Epithelial cell of esophagus (primary cell): ENCODE measurements at places on chromosomes 1 and 21.

DNA sequence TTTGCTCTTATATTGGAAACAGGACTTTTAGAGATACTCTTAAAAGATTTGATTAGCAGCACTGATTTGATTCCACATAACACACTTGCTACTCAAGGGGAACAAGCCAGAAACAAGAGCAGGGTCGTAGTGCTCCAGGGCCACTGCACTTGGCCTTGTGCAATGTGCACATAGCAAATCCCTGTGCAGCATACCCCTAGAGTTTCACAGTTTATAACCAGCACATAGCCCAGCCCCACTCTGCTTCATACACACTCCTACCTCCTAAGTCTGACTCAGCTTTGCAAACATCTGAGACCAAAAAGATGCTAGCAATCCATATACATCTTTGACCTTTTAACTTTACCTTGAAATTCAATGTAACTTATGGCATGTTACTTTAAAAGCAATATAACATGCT is 157.6 kb downstream of the VAV3 start:
- DNase-seq, result no peak

- DNase-seq, result no peak
Observed at GRCh38 chr1:172398193-172398592, 22.3 kb upstream of the C1orf105 start.

GRCh38 chr1:228687587-228687986 is 47.7 kb upstream of the RHOU start:
- no peak for DNase-seq

DNA sequence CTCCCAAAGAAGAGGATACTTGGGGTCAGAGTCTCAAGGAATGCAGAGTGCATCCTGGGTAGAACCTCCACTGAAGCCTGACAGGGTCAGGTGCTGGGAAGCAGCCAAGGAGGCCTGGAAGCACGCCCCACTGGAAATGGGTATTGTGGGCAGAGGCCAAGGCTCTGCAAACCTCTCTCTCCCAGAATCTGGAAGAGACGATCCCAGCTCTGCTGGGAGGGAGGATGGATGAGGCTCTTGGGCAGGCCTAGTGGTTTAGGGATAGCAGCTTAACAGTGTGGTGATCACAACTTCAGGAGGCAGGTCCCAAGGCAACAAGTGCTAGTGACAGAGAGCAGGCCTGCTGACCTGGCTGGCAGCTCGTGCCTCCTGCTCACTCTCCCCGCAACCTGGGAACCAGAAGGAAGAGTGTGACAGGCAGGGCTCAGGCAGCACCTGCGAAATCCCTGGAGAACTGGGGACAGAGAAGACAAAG is 641.0 kb downstream of the PLPP3 start:
- no peak for DNase-seq

DNA sequence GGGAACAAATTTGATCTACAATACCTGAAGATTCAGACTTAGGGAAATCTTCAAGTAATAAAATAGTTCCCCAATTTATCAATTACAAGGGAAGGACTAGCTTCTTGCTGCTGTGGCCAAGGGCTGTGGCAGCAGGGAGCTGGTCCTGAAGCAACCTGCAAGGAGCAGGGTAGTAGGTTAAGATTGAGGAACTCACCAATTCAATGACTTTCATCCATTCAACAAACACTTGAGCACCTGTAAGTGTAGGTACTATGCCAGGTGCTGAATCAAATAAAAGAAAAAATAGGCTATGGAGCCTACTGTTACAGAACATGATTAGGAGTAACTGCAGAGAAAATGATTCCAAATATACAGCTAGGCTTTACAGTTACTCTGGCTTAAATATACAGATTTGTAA is 64.2 kb upstream of the RBM34 start:
- DNase-seq, result no peak

DNA sequence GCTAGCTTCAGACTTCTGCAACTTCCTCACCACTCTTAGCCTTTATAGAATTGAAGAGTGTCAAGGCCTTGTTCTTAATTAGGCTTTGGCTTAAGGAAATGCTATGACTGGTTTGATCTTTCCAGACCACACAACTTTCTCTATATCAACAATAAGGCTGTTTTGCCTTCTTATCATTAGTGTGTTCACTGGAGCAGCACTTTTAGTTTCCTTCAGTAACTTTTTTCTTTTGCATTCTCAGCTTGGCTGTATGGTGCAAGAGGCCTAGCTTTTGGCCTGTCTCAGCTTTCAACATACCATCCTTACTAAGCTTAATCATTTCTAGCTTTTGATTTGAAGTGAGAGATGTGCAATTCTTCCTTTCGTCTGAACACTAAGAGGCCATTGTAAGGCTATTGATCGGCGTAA is 8.6 kb downstream of the PRKACB start:
- no peak for DNase-seq

GRCh38 chr1:68963353-68963752 is 466.5 kb upstream of the DEPDC1 start:
- DNase-seq, result no peak
